NCI-H1694 treated with DMSO at 0.1 percent for 48 hours (cell line): ENCODE measurements at places on chromosomes 1 and 21.

DNA sequence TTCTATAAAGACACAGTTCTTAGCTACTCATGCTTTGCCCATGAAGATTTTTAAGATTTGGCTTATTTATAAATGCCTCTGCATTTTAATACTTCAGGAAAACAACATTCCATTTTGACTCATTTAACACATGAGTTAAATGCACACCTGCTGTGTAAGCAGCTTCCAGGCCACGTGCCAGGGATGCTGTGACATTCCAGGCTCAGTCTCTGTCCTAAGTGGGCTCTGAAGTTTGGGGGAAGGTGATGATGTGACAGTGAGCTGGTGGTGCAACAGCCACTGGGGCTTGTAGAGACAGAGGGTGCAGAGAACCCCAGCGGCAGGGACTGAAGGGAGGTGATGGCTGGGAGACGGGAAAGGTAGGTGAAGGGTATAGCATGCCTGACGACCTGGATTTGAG, 40.7 kb downstream of the HHAT start:
- no peak for DNase-seq

DNA sequence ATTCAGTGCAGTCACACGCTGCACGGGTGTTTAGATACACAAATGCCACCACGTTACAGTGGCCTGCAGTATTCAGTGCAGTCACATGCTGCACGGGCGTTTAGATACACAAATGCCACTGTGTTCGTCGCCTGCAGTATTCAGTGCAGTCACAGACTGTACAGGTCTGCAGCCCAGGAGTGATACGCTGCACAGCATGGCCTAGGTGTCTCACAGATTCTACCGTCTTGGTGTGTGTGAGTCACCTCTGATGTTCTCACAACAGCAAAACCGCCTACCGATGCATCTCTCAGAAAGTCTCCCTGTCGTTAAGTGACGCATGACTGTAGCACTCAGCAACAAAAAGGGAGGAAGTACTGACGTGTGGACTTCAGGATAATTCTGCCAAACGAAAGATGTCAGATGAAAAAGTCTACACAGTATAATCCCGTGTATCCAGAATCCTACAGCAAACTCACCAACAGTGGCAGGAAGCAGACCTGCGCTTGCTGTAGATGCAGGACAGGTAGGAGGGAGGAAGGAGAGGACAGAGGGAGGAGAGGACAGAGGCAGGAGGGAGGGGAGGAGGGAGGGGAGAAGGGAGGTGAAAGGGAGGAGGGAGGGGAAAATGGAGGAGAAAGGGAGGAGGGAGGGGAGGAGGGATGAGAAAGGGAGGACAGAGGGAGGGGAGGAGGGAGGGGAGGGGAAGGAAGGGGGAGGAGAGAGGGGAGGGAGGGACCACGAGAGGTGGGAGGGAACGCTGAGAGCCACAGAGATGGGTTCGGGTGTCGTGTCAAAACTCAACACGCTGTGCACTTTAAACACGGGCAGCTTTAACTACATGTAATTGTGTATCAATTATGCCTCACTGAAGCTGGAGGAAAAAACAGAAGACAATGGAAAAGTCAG, 36.3 kb upstream of the PCBP3 start:
- no peak for DNase-seq

GRCh38 chr21:44509539-44509938, 30.5 kb downstream of the KRTAP10-1 start:
- peak; percentile 84 for DNase-seq

- no peak for DNase-seq
Measured at GRCh38 chr1:58065520-58065919, 481.0 kb downstream of the OMA1 start.

DNA sequence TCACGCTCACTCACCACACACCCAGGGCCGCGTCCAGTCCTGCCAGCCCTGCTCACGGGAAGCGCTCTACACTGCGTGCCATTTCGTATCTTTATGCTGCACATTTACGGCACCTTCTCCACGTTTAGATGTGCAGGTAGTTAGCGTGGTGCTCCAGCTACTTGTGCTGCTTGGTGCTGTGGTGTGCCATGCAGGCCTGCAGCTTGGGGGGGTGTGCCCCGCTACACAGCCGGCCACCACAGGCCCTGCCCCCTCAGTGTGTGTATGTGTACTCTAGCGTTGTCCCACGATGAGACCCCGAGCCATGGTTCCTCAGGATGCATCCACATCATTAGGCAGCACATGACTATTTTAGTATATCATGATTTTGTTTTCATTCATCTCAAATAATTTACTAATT, 38.3 kb downstream of the SNAP47 start:
- no peak for DNase-seq

GRCh38 chr1:243469497-243469896, 213.7 kb downstream of the SDCCAG8 start:
- peak; percentile 100 for DNase-seq

- no peak for DNase-seq
Measured at GRCh38 chr21:15000081-15000480, 64.7 kb downstream of the NRIP1 start.

DNA sequence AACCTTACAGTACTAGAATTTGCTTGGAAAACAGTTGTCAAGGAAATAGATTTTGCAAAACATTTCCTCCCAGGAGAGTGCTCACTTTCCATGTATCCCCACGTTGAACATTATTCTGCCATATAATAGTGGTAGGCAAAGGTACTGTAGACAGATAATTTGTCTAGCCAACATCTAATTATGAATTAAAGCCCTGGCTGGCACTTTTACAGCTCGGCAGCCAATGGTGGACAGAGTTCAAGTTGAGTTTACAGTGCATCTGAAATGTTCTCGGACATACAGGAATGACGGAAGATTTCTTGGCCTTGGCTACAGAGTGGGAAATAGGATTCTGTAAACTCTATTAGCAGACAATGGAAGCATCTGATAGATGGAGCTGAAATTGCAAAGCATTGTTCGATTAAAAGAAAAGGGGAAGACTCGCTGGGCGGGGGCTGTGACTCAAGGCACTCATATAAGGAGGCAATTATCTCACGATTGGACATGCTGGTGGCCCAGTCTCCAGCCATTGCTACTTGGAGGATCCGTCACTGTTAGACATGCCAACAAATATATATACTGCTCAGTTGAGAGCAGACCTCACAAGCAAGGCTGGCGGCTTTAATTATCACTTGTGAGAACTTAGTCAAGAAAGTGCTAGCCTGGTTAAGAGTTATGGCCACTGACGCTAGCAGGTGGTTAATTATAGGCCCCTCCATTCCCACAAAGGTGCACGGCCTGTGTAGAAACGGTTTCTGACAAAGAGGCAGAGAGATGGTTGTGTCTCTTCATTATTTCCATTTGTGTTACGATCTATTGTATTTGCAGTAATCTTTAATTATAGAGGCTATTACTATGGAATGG, 48.0 kb downstream of the MAN1C1 start:
- DNase-seq: no peak

GRCh38 chr1:87765681-87766070, 437.0 kb downstream of the LMO4 start:
- no peak for DNase-seq

- no peak for DNase-seq
Measured at GRCh38 chr1:237098541-237098940, 56.6 kb downstream of the RYR2 start.

- DNase-seq: no peak
Measured at GRCh38 chr1:228782662-228783417, 47.6 kb downstream of the RHOU start.

- DNase-seq: no peak
Measured at GRCh38 chr1:18484276-18484675, 3.5 kb downstream of the KLHDC7A start.

DNA sequence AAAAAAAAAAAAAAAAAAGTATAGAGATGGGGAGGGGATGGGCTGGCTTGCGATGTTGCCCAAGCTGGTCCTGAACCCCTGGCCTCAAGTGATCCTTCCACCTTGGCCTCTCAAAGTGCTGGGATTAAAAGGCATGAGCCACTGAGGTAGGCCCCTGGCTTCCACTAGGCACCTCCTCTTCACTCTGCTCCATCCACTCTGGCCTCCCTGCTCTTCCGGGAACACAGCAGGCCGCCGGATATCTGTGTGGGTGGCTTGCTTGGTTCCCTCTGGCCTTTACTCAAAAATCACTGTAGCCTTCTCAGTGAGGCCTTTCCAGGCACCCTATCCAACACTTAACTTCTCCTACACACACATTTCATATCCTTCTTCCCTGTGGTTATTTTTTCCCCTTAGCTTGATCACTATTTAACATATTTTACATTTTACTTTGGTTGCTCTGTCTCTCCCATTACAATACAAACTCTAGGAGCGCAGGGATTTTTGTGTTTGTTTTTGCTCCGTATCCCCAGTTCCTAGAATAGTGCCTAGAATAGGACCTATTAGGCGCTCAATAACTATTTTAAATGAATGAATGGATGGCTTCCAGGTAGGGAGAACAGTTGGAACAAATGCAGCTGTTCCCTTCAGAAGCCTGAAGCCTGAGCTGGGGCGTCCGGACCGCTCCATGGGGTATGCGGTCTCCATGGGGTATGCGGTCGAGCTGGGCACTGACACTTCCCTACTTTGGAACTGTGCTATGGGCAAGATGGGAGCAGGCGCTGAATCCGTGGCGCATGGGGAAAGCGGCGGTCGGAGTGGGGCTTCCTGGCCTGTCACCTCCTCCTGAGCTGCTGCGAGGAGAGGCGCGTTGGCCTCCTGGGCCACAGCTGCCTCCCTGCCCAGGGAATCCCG, 46.7 kb downstream of the H3-3A start:
- DNase-seq: no peak
